GOT3 (cell line): ENCODE measurements at places on chromosomes 2 and 18.

DNA sequence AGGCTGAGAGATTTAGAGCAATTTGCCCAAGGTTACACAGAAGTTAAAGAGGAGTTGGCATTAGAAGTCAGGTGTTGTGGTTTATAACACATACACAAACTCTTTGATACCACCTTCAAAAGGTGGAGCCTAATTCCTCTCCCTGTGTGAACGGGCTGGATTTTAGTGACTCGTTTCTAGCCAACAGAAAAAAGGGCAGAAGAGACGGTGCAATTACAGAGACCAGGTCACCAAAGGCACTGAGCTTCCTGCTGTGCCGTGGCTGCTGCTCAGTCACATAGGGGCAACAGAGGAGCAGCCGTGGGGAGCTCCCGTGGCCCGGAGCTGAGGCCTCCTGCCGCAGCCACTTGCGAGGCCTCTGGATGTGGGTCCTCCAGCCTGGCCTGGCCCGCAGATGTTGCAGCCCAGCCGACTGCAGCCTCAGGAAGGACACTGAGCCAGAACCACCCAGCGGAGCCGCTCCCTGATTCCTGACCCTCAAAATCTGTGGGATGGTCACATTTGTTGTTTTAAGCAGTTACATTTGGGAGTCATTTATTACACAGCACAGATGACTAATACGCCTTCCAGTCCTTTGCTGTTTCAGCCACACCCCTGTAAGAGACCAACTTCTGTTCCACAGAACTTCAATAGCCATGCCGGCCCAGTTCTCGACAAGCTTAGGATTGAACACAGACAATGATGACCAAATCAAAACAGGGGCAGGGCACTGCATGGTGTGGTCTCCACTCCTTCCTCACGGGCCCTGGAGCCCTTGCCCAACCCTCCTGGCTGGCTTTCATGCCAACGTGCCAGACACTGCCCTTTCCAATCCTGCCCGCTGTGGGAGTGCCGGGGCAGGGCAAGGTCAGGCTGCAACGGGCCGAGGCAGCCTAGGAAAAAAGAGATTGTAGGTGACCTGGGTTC is 17.1 kb downstream of the EDAR start:
- no peak for DNase-seq

DNA sequence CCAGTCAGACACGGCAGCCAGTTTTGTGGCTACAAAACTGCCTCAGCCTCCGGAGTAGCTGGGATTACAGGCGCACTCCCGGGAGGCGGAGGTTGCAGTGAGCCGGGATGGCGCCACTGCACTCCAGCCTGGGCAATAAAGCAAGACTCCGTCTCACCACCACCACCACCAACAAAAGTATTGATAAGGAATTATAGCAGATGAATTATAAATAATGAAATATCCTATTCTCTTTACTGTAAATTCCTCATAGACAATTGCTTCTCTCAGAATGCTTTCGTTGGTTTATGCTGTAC is 1.4 kb upstream of the FAM161A start:
- DNase-seq, result no peak

GRCh38 chr2:43303889-43304288 is 77.5 kb upstream of the ZFP36L2 start:
- DNase-seq, result no peak

DNA sequence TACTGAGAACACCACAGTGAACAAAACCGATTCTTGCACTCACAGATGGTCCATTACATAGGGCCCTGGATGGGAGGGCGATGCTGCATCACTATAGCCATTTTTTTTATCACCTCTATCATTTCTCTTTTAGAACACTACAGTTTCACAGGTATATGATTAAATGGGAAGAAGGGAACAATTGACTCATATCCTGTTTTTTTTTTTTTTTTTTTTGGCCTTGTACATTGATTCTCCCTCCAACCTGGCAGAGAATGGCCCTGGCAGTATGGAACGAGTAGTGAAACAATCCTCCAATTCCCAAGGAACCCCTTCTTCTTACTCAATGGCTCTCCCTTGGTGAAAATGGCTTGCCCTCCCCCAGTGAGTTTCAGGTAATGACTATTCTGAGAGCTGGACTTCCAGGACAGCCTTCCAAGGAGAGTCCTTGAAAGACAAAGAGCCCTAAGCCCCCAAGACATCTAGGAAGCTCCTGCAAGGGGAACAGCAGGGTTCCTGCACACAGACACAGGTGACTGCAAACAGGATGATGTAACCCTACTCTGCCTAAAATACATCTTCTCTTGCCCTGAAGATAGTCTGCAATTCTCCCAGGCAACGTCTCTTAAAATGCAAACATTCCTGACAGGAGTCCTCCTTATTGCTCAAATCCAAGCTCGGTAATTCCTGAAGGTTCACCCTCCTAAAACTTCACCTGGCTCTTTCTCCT is 405.4 kb downstream of the SETBP1 start:
- DNase-seq, result no peak

DNA sequence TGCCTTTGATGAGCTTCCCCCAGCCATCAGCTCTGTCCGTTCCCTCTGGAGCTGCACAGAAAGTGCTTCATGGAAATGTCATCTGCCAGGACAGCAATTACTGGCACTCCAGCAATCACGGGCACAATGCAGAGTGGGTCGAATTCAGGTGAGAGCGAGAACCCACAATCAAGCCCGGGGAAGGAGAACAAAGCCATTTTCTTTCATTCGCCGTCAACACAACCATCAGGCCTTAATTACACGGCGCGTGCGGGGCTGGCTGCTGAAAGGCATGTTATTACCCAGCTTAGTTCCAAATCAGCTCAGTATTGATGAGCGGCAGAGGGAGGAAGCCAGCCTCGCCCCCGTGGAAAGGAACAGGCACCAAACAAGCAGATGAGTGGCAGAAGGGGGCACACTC is 143.9 kb downstream of the MYT1L start:
- DNase-seq, result no peak

- no peak for DNase-seq
These were observed 583.5 kb downstream of the XIRP2 start for GRCh38 chr2:167471734-167472133.

DNA sequence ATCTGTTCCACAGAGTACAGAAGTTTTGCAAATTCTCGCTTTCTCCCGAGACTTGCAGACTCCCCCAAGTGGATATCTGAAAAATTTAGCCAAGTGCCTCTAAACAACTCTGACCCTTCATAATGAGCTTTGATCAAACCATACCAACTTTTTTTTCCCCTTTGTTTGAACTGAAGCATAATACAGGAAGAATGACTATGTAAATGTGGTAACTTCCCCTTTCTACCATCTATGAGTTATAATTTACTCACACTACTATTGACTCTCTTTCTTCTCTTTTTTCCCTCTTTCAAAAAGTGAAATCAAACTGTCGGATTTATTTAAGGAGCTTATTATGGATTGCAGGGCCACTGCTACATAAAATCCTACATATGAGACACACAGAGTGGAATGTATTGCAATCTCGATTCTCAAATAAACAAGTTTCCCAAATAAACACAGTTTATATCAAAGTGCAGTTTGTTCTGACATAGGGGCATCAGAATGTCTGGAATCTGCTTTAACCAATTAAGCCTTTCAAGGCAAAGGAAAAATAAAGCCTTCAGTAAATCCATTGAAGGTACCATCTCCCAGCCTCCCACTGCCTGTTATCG is 1.4 kb upstream of the ZNF804A start:
- DNase-seq, result no peak

DNA sequence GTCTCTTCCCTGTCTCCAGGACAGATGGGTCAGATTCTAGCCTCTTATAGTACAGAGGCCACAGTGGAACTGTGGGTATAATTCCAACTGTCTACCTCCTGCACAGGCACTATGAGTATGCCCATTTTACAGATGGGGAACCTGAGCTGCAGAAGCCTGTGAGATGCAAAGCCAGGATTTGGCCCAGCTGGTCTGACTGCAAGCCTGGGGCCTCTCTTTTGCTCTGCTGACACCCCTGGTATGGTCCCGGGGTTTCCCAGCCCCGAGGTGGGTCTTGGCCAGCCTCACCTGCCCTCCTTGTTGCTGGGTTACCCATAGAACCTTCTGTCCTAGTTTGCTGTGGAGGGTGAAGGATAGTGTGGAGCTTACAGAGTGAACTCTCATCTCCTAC is 9.8 kb downstream of the HS6ST1 start:
- DNase-seq, result no peak

DNA sequence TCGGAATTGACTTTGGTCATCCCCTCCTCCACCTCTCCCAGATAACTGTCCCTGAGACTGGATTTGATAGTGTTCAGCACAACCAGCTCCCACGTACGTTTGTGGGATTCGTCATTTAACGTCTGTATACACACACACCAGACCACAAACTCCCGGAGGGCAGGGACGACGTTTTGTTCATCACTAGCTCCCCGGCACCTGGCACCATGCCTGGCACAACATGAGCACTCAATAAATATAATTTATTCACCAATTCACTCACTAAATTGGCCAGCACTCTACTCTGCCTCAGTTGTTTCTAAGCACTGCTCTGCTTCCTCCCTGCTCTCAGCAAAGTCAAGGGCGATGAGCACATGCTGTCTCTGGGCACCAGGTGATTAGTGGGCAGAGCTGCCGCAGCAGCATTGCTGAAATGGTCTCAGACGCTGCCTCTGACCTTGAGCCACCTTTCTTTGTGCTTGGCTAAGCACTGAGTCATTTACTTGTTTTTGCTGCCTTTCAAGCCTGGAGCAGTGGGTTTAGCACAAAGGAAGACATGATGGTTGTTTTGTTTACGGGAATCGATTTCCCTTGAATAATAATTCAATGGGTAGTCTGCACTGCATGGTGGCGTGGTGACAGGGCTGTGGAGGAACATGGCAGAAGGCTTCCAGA is 19.3 kb upstream of the LOXHD1 start:
- DNase-seq, result no peak

DNA sequence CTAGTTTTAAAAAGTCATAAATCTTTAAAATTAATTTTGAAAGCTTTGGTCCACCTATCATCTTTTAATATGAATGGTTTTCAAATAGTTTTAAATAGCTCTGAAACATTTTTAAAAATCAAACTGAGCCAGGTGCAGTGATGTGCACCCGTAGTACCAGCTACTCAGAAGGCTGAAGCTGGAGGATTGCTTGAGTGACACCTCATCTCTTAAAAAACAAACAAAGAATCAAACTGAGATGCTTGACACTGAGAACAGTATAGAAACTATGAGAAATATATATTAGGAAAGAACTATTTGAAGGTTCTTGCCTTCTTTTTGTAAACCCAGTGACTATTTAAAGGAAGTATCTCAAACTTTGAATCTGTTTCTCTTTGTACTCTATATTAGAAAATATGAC is 67.4 kb downstream of the BARD1 start:
- no peak for DNase-seq

- DNase-seq, result no peak
These were observed 21.1 kb upstream of the NOSTRIN start for GRCh38 chr2:168781191-168781817.

GRCh38 chr18:80244956-80245730 is 2.2 kb downstream of the PARD6G start:
- no peak for DNase-seq

GRCh38 chr2:128368437-128369107 is 49.9 kb upstream of the HS6ST1 start:
- DNase-seq, result no peak

DNA sequence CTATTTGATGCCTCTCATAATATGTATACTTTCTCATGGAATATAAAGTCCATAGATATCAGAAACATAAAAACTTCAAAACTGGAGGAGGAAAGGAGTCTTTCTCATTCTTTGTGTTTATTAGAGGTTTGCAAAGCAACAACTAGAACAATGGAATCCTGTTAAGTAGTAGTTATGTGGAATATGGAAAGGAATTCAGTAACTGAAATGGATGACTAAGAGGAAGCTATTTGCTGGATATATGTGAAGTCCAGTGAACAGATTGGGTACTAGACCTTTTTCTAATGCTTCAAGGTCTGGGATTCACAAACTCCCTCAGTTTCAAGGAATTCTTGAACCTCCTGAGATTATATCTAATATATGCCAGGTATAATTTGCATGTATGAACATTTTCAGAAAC is 353.6 kb upstream of the FANCL start:
- DNase-seq, result no peak

DNA sequence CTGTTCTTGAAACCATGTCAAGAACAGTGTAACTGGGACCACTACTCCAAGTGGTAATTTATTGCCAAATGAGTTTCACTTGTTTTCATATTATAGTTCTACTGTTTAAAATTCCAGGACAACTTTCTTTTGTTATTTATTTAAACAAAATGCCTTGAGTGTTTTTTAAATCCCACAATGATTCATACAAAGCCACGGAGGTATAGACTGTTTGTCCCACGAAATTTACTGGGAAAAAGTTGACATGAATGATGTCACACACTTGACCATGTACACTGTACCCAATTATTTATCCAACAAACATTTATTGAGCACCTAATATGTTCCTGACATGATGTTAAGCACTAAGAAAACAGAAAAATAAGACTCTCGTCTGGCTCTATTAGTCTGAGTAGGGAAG is 243.9 kb upstream of the SIX2 start:
- no peak for DNase-seq

DNA sequence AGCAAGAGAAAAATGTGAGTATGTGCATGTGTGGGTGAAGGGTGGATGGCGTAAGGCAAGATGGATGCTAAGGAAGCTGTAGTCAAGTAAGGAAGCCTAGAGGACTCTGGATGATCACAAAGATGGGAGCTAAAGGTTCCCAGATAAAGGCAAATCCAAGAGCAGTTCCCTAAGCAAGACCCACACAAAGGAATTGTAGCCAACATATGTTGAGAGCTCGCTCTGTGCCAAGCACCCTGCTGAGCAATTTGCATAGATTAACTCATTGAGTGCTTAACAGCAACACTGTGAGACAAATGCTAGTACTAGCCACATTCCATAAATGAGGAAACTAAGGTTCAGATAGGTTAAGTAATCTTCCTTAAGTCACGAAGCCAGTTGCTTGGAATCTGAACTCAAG is 132.6 kb downstream of the C1D start:
- no peak for DNase-seq

GRCh38 chr2:172297950-172298349 is 129.4 kb upstream of the ITGA6 start:
- DNase-seq, result no peak

DNA sequence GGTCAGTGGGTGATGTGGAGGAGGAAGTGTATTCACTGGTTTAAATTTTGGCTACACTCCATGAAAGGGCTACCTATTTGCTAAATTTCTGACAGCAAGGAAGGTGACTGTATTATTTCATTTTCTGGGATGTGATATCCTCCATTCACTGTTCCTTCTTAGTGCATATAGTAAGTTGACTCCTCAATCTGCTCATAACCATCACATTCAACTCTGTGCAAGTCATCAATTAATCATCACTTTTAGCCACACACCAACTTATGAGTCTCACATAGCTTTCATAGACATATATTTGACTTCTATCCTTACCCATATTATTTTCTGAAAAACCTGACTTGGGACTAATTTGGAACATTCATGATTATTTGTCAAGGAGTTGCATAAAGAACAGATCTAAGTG is 16.9 kb downstream of the KLHL41 start:
- no peak for DNase-seq

GRCh38 chr2:236172255-236173035 is 4.3 kb upstream of the GBX2 start:
- DNase-seq, result no peak

DNA sequence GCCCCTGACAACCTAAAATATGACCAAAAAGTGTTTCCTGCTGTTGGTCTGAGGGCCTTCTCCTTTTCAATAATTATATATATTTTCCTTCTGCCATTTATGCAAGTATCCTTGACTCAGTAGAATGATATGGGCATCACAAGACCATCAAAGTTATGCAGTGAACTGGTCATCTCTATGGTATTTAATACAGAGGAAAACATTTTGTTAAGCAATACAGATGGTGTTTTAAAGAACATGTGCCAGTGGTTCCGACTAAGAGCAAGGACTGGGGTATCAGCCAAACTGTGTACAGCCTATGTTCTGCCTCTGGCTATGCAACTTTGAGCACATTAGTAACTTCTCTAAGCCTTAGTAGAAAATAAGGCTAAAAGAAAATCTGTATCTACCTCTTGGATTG is 179.0 kb downstream of the TRABD2A start:
- no peak for DNase-seq
